ENCODE measurements at places on chromosomes 6 and 20.
A peak's percentile ranks its signal among the peaks of the same experiment; 100 is the strongest.

GRCh38 chr6:156887623-156888269, 110.6 kb downstream of the ARID1B start:
- no peak for DNase-seq

DNA sequence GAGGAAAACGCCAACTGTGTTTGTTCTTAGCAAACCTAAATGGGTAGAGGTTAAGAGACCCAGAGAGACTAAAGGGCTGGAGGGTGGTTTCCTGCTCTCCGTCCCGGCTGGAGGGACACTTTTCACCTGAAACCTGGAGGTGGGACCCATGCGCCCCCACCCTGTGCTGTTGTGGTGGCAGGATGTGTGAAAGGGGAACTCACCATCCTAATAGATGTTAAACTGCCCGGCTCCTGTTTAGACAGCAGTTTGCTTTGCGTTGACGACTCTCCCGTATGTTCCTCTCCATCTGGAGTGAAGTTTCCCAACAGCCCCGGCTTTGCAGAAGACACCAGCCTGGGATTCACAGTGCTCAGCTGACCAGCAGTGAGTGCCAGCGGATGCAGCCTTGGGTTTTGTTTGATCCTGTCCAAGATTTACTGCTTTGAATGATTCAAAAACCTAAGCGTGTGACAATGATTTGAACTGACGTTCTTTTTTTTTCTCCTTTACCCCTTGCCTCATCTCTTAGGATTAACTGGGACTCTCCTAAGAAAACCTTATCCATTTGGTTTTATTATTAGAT, 66.0 kb downstream of the CDH4 start:
- no peak for DNase-seq

DNA sequence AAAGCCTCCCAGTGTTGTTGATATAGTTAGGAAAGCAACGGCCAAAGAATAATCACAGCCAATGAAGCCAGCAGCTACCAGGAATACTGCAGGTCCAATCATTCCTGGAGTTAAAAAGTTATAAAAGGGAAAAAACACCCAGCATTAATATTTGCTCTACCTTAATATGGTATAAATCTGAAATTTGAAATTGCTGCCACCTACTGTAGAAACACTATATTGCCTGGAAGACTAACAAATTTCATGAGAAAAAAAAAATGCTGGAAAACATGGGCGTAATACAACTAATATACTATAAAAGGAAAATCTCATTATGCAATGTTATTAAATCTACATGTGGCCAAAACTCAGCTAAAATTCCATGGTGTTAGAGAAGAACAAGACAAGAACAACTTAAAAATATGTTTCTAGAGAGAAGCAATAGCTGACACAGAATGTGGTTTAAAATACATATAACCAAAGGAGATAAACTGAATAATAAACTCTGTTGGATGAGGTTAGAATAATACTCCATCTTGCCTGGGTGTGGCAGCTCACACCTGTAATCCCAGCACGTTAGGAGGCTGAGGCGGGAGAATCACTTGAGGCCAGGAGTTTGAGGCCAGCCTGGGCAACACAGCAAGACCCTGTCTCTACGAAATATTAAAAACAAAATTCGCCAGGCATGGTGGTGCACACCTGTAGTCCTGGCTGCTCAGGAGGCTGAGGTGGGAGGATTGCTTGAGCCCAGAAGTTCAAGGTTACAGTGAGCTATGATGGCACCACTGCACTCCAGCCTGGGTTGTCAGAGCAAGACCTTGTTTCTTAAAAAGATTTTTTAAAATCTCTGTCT, 43.1 kb downstream of the SLC17A5 start:
- DNase-seq, result peak; percentile 9

DNA sequence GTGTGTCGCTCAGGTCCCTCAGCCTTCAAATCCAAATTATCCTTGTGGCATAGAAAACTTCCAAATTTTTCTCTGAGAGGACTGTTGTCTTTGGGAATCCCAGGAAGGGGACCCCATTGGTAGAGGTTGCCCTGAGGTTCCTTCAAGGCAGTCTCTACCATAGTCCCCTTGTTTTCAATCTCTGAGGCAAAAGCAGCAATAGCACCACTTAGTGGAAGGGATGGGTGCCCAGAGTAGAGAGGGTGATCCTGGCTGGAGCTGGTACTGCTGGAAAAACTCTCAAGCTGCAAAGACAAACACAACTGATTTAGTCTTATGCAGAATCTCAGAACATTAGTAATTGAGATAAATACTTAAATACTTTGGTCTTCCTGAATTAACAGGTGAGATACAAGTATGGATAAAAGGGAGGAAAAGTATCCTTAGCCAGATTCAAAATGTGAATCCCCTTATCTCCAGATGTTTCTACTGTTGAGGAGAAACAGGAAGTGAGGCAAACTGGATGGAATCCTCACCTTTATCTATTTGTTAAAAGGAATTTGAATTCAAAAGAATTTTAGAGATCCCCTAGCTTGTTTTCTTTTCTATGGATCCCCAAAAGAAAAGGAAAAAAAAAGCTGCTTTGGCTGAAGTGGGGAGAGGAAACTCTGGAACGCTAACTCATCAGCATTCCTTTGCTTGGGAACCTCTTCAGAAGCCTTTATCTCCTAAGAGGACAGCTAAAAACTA, 13.4 kb downstream of the ZNF318 start:
- DNase-seq, result no peak

DNA sequence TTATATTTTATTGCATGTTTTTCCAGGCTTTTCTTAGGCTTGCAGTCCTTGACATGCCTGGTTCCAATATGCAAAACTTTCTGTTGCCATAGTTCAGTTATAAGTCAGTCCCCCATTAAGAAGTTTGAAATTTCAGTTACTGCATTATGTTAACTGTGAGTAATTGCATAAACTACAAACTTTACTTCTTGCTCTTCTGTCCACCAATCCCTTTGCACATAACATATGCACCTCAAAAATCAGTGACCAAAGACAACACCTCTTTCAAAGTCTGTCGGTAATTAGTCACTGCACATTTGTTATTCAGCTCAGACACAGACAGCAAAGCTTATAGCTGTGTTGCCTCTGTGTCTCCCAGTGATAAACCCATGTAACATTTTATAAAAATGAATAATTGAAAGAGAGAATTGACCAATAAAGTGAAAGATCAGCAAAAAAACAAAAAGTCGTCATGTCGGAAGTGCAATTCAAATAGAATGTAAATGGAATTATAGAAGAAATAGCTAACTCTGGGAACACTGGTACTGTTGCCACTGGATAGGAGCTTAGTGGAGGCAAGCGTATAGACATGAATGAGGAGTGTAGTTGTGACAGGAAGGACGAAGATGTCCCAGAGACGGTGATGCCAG, 50.3 kb upstream of the BTBD3 start:
- no peak for DNase-seq

GRCh38 chr6:154039231-154039842, at the start of gene OPRM1:
Gene OPRM1, plus strand, starts transcription at chr6:154039240. Its CDS starts 305 bp downstream, at chr6:154039545.
- DNase-seq, result no peak

GRCh38 chr6:48628316-48628715, 517.3 kb upstream of the PTCHD4 start:
- no peak for DNase-seq
